ENCODE measurements at places on chromosomes 11 and 22.

- no peak overlapping the region for H3K4me3 ChIP-seq
- H3K27me3 ChIP-seq: no peaks in the 10 kb centered on the region
- DNase-seq: no peak
- H3K36me3 ChIP-seq: no peaks in the 10 kb centered on the region
Observed at GRCh38 chr11:115134926-115135325, 369.3 kb downstream of the CADM1 start.

DNA sequence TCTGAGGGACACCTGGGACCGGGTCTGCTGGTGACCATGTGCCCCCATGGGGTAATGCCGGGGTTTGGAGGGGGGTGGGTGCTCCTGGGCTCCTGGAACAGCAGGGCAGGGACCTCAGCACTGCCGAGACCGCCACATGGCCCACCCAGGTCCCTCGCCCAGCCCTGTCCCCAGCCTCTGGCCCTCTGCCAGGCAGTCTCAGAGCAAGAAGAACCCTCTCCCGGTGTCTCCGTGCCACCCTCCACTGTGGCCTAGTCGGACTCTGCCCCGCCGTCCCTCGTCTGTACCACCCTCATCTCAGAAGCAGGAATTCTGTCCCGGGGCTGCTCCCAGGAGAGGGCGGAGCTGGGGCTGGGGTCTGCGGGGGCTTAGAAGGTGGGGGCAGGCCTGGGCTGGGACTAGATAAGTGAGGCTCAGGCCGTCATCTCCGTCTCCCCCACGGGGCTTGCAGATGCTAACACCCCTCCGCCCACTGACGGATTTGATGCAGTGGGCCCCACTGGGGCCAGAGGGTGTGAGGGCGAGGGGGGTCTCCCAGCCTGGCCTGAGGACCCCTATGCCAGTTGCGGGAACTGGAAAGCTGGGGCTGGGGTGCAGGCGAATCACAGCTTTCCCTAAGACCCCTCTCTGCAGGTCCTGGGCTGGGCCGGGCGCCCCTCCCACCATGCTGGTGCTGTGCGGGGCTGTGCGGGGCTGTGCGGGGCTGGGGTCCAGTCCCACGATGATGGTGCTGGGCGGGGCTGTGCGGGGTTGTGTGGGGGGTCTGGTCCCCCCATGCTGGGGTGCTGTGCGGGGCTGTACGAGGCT lies 1.1 kb downstream of the MUC5AC start:
- no peak for DNase-seq
- H3K4me1 ChIP-seq: no peaks in the 10 kb centered on the region
- H3K4me3 ChIP-seq: no peak overlapping the region

- DNase-seq: no peak
- peaks cover 3% of the 10 kb centered on the region for H3K4me1 ChIP-seq
- no peaks in the 10 kb centered on the region for H3K36me3 ChIP-seq
- no peaks in the 10 kb centered on the region for H3K27me3 ChIP-seq
Observed at GRCh38 chr11:36015799-36016198, 71.9 kb downstream of the LDLRAD3 start.

GRCh38 chr11:104637662-104638170 lies 260.5 kb downstream of the CASP12 start:
- DNase-seq: no peak
- H3K4me1 ChIP-seq: no peaks in the 10 kb centered on the region
- H3K36me3 ChIP-seq: no peaks in the 10 kb centered on the region
- H3K27ac ChIP-seq: no peak overlapping the region
- H3K27me3 ChIP-seq: no peaks in the 10 kb centered on the region
- no peak overlapping the region for H3K4me3 ChIP-seq

DNA sequence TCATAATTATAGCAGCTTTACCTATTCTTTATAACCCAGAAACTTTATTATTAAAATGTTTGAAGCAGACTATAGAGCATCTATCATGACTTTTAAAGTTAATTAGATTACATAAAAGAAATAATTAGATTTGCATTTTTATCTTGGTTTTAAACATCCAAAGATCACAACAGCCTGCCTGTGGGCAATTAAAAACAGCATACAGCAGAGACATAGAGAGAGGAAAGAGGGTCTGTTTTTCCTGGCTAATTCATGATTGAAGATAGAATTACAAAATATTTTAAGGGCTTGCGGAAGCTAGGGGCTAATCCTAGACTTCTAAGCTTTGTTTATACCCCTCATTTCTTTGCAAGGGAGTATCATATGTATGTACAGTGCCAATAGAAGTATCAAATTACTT lies 178.1 kb downstream of the SOX6 start:
- no peak overlapping the region for H3K27ac ChIP-seq
- H3K27me3 ChIP-seq: no peaks in the 10 kb centered on the region
- no peaks in the 10 kb centered on the region for H3K4me1 ChIP-seq
- H3K36me3 ChIP-seq: no peaks in the 10 kb centered on the region
- no peak overlapping the region for H3K4me3 ChIP-seq

GRCh38 chr11:69005183-69005630 lies 7.8 kb downstream of the MRGPRF start:
- H3K4me1 ChIP-seq: no peaks in the 10 kb centered on the region
- no peaks in the 10 kb centered on the region for H3K27me3 ChIP-seq
- H3K4me3 ChIP-seq: no peak overlapping the region
- H3K27ac ChIP-seq: no peak overlapping the region
- DNase-seq: no peak

GRCh38 chr11:1276041-1276790 lies 33.2 kb downstream of the TOLLIP start:
- H3K36me3 ChIP-seq: no peaks in the 10 kb centered on the region
- peak overlapping the region; percentile 20 for H3K27ac ChIP-seq
- no peaks in the 10 kb centered on the region for H3K27me3 ChIP-seq
- H3K4me1 ChIP-seq: no peaks in the 10 kb centered on the region

DNA sequence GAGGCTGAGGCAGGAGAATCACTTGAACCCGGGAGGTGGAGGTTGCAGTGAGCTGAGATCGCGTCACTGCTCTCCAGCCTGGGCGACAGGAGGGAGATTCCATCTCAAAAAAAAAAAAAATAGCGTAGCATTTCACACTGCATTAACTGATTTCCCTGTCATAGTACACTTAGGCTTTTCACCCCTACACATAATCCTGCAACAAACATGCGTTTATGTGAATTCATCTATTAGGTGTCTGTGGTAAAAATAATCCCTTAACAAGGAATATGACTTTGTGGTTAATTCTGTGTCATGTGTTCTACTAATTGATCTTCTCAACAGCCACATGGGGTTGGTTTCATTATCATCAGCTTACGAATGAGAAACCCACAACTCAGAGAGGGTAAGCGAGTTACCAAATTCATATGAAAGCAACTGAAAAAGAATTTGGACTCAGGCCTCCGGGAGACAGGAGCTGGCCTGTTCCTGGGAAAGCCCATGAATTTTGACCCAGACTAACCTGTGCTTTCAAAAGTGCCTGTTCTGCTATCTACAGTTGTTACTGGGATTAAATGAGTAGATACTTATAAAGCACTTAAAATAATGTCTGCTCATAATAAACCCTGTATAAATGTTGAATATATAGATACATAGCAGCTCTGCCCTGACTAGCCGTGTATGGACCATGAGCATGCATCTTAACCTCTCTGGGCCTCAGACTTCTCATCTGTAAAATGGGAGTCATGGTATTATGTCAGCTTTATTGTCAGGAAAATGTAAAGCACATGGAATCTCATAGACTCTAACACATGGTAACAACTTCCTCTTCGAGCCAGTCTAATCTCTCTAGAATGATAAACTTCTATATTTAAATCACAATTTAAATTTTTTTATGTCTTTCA lies 36.6 kb downstream of the KCNJ1 start:
- H3K4me1 ChIP-seq: peaks cover 5% of the 10 kb centered on the region
- H3K27me3 ChIP-seq: no peaks in the 10 kb centered on the region
- DNase-seq: no peak
- H3K36me3 ChIP-seq: no peaks in the 10 kb centered on the region

DNA sequence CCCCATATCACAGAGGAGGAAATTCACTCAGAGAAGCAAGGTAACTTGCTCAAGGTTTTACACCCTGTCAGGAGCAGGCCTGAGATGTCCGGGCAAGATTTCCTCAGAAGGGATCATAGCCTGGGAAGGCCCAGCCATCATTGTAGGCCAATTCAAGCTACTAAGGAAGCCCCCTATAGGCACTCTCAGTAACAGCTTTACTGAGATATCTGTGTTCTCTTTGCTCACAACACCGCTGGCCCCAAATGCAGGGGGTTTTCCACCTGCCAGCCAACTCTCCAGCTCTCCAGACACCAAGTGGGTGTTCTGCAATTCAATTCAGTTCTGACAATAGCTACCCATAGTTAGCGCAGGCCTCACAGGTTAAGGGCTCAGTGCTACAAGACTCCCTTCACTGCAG lies 84.0 kb downstream of the SLC36A4 start:
- H3K4me3 ChIP-seq: no peak overlapping the region
- H3K4me1 ChIP-seq: no peaks in the 10 kb centered on the region
- H3K36me3 ChIP-seq: no peaks in the 10 kb centered on the region
- no peaks in the 10 kb centered on the region for H3K27me3 ChIP-seq

DNA sequence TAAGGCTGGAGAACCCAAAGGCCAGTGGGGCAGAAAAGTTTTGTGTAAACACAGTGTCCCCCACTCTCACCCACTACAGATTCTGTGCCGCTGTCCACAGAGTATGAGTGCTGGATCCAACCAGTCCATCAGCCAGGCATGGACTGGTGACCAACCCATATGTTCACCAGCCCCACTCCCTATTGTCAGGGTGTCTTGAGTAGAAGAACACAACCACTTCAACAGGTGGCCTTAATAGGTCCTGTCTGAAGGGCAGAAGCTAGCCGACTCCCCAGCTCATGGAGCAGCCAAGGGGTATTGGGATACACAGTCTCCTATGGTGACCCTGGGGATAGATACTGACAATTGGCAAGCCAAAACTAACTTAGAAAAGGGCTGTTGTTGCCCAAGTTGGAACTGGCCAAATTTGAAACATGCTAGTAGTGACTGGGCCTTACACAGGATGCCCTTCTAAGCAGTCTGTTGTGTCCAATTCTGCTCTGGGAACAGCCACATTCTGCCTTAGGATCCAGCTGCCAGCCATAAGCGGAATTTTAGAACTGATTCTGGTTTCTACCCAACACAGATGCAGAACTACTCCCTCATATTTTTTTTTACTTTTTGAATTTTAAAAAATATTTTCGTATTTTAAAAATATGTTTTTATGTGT lies 19.8 kb upstream of the PGM2L1 start:
- DNase-seq: no peak
- no peak overlapping the region for H3K4me3 ChIP-seq
- H3K4me1 ChIP-seq: no peaks in the 10 kb centered on the region

DNA sequence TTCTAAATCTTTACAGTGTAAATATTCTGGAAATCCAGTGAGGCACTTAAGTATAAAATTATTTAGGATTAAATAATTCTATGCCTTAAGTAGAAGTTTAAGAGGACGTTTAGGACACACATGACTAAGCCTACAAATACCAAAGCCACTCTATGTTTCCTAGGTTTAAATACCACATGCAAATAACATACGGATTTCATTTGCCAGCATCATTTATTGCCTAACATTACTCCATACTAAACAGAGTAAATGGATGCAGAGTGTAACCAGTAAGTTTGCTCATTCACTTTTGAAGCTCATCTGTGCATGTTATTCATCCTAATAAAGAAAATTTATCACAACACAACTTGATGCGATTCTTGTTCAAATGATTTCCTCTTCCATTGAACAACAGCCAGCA lies 4.1 kb downstream of the BDNF start:
- H3K27me3 ChIP-seq: peaks cover 7% of the 10 kb centered on the region
- H3K4me1 ChIP-seq: peaks cover 9% of the 10 kb centered on the region
- H3K27ac ChIP-seq: no peak overlapping the region
- no peaks in the 10 kb centered on the region for H3K36me3 ChIP-seq
- H3K4me3 ChIP-seq: no peak overlapping the region

GRCh38 chr22:48334971-48335370 lies 1492.7 kb downstream of the BRD1 start:
- H3K27me3 ChIP-seq: peaks cover 54% of the 10 kb centered on the region
- no peak for DNase-seq
- no peaks in the 10 kb centered on the region for H3K36me3 ChIP-seq

GRCh38 chr11:15871904-15872626 lies 484.3 kb downstream of the SOX6 start:
- no peak overlapping the region for H3K4me3 ChIP-seq
- H3K27ac ChIP-seq: no peak overlapping the region
- DNase-seq: no peak
- H3K4me1 ChIP-seq: no peaks in the 10 kb centered on the region

DNA sequence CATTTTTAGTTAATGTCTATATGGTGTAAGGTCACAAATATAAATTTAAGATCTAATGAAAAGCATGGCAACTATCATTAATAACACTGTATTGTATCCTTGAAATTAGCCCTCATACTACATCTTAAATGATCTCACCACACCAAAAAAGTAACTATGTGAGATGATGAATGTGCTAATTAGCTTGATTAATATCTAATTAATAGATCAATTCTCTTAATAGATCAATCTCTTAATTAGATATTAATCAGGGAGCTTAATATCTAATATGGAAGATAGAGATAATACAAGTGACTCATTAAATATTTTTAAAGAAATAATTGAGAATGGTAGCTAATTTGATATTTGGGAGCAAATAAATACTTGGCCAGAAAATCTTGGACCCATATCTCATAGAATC lies 178.5 kb upstream of the FAT3 start:
- no peaks in the 10 kb centered on the region for H3K27me3 ChIP-seq
- H3K27ac ChIP-seq: no peak overlapping the region
- no peaks in the 10 kb centered on the region for H3K36me3 ChIP-seq
- no peaks in the 10 kb centered on the region for H3K4me1 ChIP-seq
- no peak overlapping the region for H3K4me3 ChIP-seq
- no peak for DNase-seq

DNA sequence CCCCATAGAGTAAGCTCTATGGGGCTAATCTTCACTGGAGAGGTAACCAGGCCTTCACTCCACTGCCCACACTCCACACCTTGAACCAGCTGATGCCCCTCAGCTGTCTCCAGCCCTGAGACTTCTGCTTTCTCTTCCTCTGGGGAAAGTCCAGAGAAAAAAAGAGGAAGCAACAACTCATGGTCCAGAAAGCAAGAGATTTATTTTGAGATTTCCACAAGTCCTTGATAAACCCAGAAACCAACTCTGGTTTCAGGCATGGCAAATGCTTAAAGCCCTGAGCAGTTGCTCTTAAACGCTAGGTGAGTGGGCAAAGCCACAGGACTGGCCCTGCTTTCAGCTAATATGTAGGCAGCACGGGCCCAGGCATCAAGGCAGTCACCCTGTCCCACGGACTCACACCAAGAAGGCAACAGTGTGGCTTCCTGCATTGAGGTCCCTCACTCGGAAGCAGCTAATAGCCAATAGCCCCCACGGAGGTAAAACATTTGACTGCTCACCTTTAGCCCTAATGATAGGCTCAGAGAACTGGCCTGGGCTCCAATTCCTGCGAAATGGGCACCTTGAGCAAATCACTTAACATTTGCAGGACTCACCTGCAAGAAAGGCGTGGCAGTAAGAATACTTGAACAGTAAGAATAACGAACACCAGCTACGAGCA lies 4.3 kb downstream of the CYB561A3 start:
- no peaks in the 10 kb centered on the region for H3K27me3 ChIP-seq
- H3K36me3 ChIP-seq: no peaks in the 10 kb centered on the region
- no peak overlapping the region for H3K4me3 ChIP-seq
- DNase-seq: no peak

- H3K4me1 ChIP-seq: no peaks in the 10 kb centered on the region
- no peaks in the 10 kb centered on the region for H3K36me3 ChIP-seq
- DNase-seq: no peak
- no peaks in the 10 kb centered on the region for H3K27me3 ChIP-seq
- H3K4me3 ChIP-seq: no peak overlapping the region
- H3K27ac ChIP-seq: no peak overlapping the region
Observed at GRCh38 chr22:45482169-45482568, 20.5 kb upstream of the FBLN1 start.

Measured in breast epithelium (tissue), 4 donors.